ENCODE measurements at places on chromosomes 12 and 14.

DNA sequence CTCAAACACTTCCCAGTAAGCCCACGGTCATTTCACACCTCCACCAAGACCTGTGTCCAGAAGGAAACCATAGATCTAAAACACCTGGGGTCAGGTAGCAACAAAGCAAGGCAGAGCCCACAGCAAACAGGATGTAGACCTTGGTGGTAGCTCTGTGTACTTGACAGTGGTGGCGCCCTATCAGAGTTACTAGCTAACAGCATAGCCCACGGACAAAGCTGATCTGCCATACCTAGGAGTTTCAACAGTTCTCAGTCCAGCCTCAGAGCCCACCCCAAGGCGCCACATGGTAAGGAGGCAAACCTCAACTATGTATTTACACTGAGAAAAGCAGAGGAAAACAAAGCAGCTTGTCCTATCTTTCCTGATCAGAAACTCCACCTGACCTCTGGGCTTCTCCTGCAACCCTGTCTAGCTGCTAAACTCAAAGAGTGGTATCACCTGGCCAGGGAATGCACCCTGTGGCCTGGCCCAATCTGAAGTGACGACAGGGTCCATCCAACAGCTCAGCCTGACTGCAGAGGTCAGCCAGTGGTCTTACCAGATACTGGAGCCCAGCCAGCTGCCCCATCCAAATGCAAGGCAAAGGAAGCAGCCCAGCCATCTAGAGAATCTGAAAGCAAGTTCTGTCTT is 46.3 kb downstream of the STON2 start:
- no peak for DNase-seq

DNA sequence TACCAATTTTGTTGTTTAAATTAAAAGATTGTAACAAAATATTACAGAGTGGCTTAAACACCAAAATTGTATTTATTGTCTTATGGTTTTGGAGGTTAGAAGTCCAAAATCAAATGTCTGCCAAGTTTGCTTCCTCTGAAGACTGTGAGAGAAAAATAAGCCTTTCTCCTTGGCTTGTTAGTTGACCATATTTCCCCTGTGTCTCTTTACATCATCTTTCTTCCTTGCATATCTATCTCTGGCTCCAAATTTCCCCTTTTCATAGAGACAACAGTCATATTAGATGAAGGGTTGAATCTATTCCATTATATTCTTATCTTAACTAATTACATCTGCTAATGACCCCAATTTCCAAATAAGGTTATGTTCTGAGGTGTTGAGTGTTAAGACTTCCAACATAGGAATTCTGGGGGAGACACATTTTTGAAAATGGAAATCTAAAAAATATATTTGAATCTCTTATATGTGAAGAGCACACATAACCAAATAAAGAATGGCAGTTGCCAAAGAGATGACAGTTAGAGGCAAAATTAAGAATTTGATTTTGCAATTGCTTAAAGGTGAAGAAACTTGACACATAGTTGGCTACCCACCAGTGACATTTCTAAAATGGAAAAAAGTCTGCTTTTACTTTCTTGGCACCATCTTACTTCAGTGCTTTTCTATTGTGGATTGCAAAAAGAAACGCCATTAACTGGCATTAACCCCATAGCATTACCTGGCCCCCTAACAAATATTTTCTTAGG is 407.2 kb downstream of the FSCB start:
- no peak for DNase-seq

- no peak for DNase-seq
These were observed 197.0 kb downstream of the SYNE2 start for GRCh38 chr14:64049616-64050381.

DNA sequence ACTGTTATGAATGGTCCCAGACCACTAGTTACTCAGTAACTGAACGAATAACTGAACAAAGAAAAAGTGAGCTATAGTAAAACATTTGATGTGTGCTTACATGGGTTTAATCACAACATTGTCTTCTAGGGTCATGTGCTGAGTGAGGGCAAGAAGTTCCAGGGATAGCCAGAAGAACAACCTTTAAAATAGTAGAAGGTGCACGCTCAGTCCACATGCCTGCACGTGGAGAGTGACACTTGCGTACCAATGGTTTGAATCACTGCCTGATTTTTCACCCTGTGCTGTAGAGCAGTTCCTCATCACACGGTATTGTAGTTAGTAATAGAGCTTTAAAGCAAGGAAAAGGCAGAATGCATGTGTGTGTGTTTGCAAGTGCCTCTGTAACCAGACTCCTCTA is 224.2 kb downstream of the EGLN3 start:
- DNase-seq = no peak

DNA sequence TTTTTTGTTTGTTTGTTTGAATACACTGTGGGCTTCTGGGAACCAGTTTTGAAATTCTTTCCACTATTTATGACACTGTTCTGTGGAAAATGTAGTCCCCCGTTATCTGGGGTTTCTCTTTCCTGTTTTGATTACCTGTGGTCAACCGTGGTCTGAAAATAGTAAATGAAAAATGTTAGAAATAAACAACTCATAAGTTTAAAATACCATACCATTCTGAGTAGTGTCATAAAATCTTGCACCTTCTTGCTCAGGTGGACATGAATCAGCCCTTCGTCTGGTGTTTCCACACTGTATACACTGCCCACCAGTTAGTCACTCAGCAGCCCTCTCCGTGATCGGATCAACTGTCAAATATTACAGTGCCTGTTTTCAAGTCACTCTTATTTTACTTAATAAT is 5.1 kb upstream of the PAPOLA start:
- peak; percentile 38 for DNase-seq

DNA sequence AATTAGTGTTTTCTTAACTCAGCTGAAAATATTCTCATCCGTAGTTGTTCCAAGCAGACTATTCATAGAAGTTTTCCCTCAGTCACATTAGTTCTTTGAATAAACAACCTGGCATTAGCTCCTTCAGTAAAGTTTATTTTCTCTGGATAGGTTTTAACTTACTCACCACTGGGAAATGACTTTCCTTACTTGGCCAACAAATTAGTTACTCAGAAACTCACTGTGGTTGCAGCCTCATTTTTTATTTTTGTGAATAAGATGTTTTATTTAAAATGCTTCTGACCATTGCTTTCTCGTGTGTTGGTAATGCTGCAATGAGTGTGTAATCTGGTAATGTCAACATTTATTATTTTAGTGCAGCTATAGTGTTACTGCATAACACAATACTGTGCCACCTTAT is 74.9 kb downstream of the NOVA1 start:
- DNase-seq = no peak

- no peak for DNase-seq
These were observed 36.6 kb downstream of the RCOR1 start for GRCh38 chr14:102629011-102629444.

GRCh38 chr14:68668531-68668930 is 124.3 kb downstream of the ZFP36L1 start:
- no peak for DNase-seq

DNA sequence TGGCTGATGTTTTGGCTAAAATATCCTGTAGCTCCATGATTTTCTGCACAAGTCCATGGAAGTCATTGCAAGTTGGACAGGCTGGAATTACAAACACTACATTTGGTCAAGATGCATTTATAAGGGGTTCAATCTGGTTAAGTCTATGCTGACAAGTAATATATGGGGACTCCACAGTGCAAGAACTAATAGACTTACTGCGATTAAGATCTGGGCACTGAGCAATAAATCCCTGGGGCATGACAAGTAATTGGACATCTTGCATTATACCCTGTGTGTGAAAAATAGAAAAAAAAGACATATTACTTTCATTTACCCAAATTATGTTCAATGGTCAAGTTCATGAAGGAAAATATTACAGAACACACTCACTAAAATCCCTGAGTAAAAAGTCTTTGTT is 99.1 kb downstream of the NELL2 start:
- DNase-seq = no peak

DNA sequence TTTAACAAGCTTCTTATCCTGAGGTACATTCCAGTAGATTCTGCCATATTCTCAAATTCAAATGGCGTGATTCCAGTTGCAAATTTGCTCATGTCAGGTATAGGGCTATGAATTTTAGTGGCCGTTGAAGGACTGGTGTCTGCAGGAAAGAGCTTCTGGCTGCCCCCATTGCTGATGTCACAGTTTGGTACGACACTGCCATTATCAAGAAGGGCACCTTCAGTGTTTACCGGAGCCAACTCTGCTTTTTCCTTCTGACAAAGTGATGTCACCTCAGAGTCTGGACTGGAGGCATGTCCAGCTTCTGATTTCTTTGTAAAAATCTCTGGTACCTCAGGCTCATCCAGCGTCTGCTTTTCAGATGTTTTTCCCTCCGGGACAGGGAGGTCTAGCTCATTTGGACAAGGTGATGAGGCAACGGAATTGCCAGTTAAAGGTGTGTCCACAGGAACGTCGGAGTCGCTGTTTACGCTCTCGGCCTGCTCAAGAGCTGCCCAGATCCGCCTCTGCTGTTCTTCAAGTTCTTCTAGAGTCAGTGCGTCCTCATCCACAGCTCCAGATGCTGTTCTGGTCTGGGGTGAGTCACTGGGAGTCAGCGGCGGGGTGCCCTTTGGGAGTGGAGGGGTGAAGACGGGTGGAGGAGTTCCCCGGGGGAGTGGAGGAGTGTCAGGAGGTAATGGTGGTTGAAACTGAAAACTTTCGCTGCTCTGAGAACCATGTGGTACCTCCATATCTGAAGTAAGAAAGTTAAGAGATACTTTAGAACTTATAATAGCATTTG is 27.0 kb downstream of the ZCCHC8 start:
- peak; percentile 32 for DNase-seq

- peak; percentile 21 for DNase-seq
These were observed 25.4 kb downstream of the PPP4R3A start for GRCh38 chr14:91484744-91485143.

DNA sequence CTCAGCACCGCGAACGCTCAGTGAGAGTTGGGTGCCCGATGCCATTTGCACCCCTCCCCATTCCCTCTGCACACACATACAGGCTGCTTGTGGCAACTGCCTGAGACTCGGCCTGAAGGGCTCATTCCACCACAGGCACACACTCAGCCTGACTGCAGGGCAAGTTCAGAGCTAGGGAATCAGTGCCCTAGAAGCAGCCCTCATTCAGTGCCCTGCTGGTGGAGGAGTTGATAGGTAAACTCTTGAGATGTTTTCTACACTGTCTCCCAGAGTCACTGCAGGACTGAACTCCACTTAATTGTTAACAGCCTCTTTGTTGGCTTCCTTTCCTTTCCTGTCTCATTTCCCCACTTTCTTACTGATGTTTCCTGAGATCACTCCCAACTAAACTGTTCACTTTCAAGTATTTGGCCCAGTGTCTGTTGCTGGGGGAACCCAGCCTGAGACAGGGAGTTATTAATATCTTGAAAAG is 16.9 kb downstream of the PPP1R36 start:
- DNase-seq = no peak

- DNase-seq = no peak
These were observed 18.9 kb downstream of the ADGRD1 start for GRCh38 chr12:130972586-130972950.

GRCh38 chr14:63045612-63046320 is 508 bp upstream of the KCNH5 start:
- DNase-seq = no peak

DNA sequence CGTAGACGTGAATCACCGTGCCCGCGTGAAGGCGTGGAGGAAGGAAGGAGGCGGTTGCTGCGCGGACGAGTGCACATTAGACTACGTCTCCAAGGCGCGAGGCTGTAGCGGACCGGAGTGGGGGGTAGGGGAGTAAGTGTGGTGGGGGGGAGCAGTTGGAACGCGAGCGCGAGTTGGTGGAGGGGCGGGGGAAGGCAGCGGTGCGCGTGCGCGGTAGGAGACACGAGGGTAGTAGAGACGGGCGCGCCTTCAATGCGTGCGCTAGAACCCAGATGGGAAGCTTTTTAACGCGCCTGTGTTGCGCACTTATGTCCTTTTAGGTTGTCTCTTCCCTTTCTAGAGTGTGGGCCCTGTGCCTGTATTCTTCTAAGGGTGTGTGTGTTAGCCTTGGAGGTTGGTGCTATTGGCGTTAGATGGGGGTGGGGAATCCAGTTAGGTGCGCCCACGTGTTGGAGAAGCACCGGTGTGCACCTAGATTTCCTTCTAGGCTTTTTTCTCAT is 604 bp downstream of the EIF4B start:
- peak; percentile 71 for DNase-seq

GRCh38 chr12:6605421-6606330 is 1.5 kb downstream of the CHD4 start:
- no peak for DNase-seq

DNA sequence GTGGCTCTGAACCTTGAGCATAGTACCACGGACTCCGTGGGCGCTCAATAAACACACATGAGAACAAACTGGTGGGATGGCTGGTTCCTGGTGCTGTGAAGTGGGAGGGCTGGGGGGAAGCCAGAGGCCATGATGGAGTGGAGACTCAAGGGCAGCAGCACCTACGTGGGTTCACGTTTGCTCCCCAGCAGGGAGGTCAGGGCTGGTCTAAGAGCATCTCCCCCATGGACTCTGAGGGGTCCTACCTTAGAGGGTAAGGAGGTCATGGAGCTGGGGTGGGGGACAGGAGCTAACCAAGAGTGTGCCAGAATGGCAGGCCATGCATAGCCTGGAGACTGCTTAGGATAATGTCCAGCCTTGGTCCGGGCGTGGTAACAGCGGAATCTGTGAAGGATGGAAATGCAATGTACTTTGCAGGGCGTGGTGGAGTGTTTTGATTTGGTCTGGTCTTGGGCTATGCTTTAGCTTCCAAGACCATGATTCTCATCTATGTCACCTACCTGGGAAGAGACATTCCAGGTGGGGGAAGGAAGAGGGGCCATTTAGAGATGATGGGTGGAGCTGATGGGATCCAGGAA is 103.0 kb downstream of the PRMT8 start:
- no peak for DNase-seq

DNA sequence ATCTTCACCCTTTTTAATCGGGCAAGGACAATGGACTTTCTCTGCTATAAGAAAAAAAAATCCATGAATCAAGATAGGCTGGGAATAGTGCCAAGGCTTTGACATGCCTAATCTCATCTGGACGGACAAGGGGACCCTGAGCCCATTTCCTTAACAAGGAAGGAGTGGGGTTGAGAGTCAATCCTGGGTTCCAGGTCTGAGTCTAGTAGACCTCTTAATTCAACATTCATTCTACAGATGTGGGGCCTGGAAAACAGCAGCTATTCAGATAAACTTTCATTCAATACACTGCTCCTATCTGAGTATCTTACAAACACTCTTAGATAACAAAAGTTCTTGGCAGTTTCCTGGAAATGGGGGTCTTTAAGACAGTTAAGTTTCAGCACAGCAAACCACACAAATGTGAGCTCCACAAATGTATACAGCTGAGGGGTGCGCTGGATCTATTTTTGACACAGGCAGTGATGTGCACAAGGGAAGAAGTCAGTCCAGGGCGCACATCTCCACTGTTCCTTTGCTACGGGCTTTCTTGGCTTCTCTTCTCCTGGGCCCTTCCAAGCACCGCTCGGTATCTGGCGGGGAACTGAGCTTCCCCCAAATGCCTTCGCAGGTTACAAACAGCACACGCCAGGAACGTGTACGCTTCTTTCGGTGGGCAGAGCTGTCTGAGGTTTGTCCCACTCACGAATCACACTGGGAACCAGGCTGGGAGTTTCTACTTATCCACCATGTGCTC is 82.2 kb upstream of the GPR68 start:
- DNase-seq = no peak

- no peak for DNase-seq
These were observed 23.5 kb downstream of the SIX6 start for GRCh38 chr14:60532442-60532841.

GRCh38 chr14:26204366-26204727 is 393.5 kb downstream of the NOVA1 start:
- DNase-seq = no peak

- DNase-seq = no peak
These were observed 38.2 kb upstream of the MTHFD1 start for GRCh38 chr14:64349741-64350490.
